Fibroblast of skin of back (primary cell): ENCODE measurements at places on chromosomes 5 and 9.

GRCh38 chr5:125894383-125894782, 528.8 kb upstream of the GRAMD2B start:
- DNase-seq: no peak

DNA sequence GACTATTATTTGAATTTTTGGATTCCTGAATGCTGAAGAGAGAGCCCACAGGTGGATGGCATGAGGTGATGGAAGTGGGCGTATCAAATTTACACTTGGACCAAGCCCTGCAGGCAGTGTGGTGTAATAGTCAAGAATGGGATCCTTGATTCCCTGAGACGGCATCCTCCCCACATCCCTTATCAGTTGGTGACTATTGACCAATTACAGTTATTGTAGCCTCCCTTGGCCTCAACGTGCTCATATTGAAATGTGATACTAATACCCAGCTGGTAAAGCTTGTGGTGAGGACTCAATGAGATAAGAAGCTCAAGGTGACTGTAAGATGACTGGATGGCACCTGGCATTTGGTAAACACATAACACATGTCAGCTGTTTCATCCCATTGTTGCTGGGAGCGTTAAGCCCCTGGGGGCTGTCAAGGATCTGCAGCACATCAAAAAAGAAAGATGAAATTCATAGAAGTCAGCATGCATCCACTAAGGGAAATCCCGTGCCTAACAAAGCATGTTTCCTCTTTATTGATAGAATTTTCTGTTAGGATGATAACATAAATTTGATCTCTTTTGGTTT, 65.6 kb upstream of the IRX2 start:
- no peak for DNase-seq

DNA sequence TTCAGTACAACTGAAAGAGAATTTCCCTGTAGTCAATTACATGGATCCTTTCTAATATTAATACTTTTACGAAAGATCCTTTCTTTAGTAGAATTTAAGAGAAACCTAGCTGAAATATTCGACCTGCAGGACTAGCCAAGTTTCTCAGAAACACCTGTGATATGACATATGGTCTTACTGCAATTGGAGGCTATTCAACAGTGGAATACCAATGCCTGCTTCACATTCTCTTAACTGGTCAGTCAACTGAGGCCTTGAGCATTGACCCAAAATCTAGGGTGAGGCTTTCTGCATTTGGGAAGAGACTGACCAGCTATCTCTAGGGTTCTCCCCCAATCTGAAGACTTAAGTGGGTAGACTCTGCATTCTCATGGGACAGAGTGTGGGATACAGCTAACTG, 12.3 kb downstream of the UBE2QL1 start:
- DNase-seq: no peak

DNA sequence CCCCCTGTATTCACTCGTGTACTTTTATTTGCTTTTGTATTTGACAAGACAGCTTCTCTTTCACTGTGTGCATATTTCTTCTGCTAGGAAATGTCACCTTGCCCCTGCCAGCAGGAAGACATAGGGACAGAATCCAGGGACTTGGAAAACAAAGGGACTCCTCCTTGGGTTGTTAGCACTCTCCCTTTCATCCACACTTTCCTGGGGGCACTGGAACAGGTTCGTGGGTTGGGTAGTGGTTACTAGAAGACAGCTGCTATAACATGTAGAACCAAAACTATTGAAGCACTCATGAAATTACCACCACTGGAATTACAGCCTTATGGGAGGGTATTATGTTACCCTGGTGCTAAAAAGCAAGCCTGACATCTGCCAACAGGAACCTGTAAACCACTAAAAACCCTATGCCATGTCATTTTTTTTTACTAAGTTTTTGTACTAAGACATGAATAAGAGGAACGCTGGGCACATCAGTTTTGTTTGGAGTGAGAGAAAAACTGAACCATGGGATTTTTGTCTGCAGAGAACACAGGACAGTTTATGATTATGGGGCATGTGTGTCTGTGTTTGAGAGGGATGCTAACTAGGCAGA, 4.7 kb upstream of the CCL28 start:
- DNase-seq: no peak

DNA sequence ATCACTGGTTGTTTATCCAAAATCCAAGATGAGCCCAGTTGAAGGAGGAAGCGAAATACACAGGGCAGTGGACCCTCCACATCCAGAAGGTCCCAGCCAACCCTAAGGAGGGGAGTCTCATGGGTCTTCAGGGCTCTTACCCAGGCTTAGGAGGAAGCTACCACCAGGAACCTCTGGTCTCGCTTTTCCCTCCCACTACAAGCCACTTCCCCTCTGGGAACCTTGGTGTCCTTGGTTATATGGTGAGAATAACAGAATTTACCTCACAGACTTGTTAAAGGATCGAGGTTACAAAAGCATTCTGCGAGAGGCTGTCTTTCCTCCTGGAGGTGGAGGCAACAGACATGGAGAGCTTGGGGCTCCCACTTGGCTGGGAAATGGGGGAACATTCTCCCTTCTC, 3.4 kb downstream of the HIGD2A start:
- DNase-seq: no peak

DNA sequence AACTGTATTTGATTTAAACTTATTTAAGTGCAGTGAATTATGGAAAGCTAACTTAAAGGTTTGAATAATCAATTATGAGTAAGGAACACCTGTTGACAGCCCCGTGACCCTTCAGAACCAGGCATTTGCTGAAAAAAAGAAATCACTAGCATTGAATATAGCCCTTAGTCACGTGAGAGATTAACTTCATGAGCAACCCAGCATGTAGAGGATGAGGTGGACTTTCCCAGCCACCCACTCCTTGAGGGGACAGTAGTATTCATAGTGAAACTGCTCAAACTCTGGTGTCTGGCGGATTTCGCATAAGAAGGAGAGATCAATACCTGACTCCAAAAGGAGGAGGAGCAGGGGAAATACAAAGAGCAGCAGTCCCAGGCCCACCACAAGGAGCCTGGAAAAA, 184.8 kb upstream of the RASEF start:
- no peak for DNase-seq

DNA sequence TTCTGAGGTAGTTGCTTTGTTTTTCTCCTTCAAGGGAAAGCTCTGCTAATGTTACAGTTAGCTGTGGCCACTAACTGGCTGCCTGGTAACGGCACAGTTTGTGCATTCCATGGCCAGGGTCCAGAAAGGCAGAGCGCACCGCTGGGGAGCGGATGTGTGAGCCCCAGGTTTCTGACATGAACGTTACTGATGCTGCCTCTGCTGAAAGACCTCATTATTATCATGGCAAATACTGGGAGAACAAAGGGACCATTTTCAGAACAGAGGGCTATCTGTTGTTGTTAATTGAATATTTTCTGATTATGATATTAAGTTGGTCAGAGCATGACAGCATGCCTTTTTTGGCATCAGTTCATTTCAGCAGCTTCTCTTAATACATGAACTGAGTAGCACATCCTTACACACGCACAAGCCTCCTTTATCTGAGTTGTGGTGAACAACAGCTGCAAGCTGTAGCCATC, 134.1 kb downstream of the NUDT12 start:
- DNase-seq: peak; percentile 93

- DNase-seq: no peak
These were observed 135.8 kb downstream of the KDM4C start for GRCh38 chr9:6893350-6894131.

GRCh38 chr5:14687023-14687665, 22.6 kb downstream of the OTULIN start:
- DNase-seq: no peak

- no peak for DNase-seq
These were observed 14.5 kb downstream of the PHF19 start for GRCh38 chr9:120862452-120862851.

GRCh38 chr5:13249854-13250253, 694.6 kb downstream of the DNAH5 start:
- DNase-seq: no peak

GRCh38 chr5:139789845-139790189, 5.8 kb upstream of the PSD2 start:
- no peak for DNase-seq

- no peak for DNase-seq
These were observed 55.4 kb downstream of the WDR36 start for GRCh38 chr5:111147502-111147901.

DNA sequence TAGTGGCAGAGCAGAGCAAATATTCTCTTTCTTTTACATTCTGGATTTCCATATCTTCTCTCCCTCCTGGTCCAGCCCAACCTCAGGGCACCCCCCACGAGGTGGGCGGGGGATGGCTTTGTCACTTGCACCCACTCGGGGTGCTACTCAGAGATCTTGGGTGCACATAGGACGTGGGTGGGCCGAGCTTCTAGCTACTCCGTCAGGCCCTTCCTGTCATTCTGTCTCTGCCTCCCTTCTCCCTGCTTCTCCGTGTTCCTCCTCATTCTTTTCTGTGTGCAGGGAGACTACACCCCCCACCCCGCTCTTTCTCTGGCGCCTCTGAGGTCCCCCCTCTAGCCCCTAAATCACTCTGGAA, 19.5 kb downstream of the PCDHGC5 start:
- no peak for DNase-seq

DNA sequence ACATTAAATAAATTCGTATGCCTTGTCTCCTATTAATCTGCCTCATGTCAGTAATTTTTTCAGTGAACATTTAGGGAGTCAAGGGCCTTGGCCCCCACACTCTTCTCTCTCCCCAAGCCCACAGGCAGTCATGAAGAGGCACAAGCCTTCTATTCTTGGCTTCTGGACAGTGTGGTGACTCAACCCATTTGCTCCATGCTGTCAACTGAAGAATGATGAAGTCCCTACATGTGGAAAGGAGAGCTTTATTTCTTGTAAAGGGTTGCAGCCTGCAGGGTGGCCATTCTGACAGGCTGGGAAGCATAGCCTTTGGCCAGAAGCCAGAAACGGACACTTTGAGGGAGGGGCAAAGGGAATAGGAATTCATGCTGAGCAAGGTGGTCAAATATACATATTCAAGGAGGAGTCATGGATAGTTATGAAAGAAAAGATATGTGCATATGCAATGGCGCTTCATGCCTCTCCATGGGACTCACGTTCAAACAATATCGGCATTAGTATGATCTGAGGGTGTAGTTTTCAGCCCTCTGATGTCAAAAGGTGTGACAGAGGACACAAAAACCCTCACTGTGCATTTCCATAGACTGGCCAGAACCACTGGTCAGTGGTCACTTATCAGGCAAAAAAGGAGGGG, 31.3 kb downstream of the ANKRA2 start:
- DNase-seq: peak; percentile 21
